Aorta (tissue), 5 donors: ENCODE measurements at places on chromosomes 1 and 21. TPM values are rescaled to one million over a fixed set of nuclear protein-coding genes. Genes with fewer than 3 reads are reported as not detected.
A peak's percentile ranks its signal among the peaks of the same experiment; 100 is the strongest.

The ZNF648 gene
- total RNA-seq = not detected

- H3K4me3 ChIP-seq = no peak overlapping the region
- DNase-seq = no peak
- H3K27me3 ChIP-seq = no peaks in the 10 kb centered on the region
Observed at GRCh38 chr1:15696956-15697521, 12.9 kb downstream of the PLEKHM2 start.

GRCh38 chr21:41622831-41623548 lies 115.0 kb upstream of the TMPRSS2 start:
- peak; percentile 59 for DNase-seq
- H3K4me3 ChIP-seq = no peak overlapping the region
- no peaks in the 10 kb centered on the region for H3K4me1 ChIP-seq
- H3K27me3 ChIP-seq = no peaks in the 10 kb centered on the region
- H3K36me3 ChIP-seq = no peaks in the 10 kb centered on the region

The RNF2 gene
- 19.0 TPM for total RNA-seq
